CMK (cell line): ENCODE measurements at places on chromosomes 2 and 18.

DNA sequence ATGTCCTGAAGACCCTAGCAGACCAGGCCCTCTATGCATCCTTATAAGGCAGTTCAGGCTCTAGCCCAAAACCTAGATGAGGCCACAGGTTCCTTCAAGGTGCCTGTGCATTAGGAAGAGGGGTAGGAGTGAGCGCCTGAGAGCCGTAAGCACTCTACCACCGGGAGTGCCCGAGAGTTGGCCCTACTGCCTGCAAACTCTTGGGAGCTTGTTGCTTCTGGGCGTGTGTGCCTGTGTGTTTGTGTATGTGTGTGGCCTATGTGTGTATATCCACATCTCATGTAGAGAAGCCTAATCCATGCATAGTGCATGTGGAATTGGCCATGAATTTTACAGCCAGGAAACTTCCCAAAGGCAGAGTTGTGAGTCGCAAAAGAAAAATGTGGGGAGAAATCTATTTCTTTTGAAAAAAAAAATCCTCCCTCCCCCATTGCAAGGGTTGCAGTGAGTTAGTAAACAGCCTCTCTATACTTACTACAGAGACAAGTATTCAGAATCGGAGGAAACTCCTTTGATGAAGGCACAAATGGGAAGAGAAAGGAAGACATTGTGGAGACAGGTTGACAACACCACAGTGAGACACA lies 96.8 kb downstream of the ADD2 start:
- no peak for DNase-seq

DNA sequence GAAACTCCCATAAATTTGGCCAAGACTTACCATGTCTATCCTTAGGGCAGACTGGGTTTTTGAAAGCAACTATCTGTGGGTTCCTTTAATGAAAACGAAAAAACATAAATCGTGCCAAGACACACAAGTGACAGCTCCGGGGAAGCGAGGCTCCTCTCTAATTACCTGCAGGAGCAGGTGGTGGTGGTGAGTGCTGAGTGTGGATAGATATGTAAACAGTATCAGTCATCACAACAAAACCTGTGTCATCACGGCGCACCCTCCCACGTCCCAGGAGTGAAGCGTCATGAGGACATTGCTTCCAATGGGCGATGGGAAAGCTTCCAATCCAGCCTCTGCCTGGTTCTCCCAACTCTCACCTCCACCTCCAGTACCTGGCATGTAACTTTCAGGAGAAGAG lies 31.3 kb downstream of the ACKR3 start:
- DNase-seq = no peak

DNA sequence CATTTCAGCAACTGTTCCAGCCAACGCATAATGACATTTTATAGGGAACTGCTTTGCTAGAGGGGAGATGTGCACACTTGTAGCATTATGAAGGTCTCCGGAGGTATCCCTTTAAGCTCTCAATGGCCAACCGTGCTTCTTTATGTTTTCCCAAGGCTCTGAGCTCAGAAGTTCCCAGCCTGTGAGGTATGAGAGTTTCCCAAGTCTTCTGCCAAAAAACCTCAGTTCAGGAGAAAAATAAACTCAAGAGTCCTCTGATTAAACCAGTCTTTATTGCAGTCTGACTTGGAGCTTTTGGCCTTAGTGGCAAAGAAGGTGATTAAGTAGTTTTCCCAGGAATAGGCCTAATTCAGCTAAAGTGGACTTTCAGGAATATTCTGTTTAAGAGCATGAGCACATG lies 35.4 kb upstream of the ZNF532 start:
- DNase-seq = no peak

GRCh38 chr2:58925676-58926081 lies 684.6 kb upstream of the FANCL start:
- no peak for DNase-seq

DNA sequence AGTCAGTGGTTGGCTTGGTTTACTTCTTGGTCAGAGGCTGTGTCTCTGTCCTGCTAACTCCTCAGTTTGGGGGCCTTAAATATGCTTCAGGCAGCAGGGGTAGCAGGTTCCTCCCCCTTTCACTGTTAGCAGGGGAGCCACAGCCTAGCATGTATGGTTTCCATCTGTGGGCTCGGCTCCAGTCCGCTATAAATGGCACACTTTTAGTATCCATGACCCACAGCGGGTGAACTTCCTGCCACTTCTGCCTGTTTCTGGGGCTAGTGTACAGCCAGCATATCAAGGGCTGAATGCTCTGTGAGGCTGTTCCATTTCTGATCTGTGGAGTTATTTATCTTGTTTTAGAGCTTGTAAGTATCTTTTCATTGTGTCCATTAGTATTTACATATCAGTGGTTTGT lies 58.3 kb downstream of the MRPL33 start:
- DNase-seq = no peak

DNA sequence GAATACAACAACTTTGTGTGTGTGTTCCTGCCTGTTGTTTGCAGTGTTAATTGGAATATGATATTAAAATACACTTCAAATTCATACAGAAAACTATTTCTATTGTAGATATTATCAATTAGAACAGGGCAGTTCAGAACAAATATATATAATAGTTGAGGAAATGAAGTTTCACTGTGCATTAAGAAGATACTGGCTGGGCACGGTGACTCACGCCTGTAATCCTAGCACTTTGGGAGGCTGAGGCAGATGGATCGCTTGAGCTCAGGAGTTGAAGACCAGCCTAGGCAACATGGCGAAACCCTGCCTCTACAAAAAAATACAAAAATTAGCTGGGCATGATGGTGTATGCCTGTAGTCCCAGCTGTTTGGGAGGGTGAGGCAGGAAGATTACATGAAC lies 79.3 kb downstream of the ASAP2 start:
- no peak for DNase-seq

- DNase-seq = no peak
Observed at GRCh38 chr18:51028201-51028805, 1.7 kb upstream of the SMAD4 start.

DNA sequence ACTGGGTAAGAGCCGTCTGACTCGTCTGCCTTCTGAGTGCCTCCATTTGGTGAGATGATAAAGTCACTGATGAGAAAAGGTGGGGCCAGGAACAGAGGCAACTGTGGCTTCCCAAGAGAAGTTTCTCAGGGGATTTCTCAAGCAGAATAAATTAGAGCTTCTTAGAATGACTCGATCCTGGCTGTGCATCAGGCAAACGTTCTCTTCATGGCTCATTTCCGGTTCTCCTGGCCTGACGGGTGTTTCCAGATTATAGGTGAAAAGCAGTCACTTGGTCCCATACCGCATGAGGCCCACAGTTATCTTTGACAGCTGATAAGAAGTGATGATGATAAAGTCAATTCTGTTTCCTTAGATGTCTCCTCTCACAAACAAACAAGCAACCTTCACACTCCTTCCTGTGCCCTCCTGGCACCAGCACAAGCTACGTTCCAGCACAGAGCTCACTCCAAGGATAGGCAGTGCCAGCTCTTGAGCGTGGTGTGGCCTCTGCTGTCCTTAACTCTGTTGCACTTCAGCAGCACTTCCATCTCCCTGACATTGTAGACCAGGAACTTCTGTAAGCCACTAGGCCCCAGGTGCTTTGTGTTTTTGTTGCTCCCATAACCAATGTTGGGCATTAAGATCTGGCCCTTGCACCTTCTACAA lies 37.8 kb upstream of the KCNF1 start:
- DNase-seq = no peak

DNA sequence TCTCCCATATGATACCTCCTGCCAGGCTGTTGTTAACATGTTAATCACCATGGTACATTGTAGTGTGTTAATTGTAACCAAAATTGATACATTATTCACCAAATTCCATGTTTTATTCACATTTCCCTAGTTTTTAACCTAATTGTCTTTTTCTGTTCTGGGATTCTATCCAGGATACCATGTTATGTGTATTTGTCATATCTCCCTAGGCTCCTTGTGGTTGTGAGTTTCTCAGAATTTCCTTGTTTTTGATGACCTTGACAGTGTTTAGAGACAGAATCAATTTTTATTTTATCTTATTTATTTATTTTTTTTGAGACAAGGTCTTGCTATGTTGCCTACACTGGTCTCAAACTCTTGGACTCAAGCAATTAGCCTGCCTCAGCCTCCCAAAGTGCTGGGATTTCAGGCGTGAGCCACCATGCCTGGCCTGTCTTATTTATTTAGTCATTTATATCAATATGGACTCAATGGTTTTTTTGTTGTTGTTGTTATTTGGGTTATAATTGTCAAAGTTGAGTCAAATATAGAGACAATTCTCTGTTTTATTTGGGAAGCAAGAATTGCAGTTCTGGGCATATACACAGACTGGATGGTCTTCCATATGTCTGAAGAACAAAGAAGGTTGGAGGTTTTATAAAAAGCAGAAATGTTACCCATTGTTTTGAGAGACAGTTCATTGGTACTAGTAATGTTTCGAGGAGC lies 42.6 kb downstream of the INPP4A start:
- no peak for DNase-seq

DNA sequence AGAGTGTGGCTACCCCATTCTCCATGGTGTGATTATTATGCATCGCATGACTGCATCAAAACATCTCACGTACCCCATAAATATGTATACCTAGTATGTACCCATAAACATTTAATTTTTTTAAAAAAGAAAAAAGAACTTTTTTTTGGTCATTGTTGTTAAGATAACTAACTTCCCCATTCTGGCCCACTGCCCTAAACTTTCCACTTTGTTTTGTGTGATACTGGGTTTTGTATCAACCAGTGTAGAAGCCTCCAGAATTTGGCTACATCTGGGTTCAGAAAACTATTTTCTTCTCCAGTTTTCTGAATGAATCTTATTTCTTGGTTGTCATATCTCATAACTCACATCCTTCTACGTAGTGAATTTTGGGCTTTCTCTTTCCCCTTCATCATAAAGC lies 62.3 kb upstream of the NABP1 start:
- no peak for DNase-seq

DNA sequence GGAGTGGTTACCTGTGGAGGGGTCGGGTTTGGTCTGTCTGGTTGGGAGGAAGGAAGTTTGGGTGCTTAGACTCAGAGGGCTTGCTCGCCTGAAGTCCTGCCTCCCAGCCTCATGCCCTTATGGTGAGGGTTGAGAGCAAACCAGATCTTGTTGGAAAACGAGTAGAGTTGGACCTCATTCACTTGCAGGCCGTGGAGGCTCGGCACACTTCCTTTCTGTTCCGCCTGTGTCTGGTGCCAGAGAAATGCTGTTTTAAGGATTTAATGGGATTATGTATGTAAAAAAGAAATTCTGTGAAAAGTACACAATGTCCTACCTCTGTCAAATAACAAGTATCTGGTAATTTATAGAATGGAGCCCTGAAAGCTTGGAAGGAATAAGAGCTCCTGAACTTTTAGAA lies 29.6 kb downstream of the GATA6 start:
- DNase-seq = no peak

GRCh38 chr2:171210864-171211431 lies 50.3 kb upstream of the TLK1 start:
- no peak for DNase-seq

GRCh38 chr18:69291044-69291443 lies 109.6 kb upstream of the DOK6 start:
- DNase-seq = no peak

DNA sequence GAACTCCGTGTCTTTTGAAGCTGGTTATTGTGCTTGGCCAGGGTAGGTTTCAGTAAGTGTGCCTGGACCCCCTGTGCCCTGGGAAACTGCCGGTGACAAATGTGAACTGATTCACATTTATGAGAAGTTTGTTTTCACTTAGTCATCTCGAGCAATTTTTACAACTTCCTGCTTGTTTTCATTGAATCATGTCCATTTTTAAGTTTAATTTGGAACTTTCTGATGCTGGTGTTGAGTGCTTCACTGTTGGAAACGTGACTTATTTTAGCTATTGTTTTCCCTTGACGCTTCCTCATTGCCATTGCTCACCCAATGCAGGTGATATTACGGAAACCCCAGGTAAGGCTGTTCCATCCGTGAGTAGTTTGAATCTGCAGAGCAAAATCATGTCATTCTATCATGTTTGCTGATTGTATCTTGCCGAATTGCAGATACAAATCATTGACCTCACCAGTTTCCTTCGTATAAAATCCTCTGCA lies 97.2 kb downstream of the RTN4 start:
- DNase-seq = no peak

- DNase-seq = no peak
Observed at GRCh38 chr18:11008505-11008904, 140.9 kb downstream of the PIEZO2 start.

DNA sequence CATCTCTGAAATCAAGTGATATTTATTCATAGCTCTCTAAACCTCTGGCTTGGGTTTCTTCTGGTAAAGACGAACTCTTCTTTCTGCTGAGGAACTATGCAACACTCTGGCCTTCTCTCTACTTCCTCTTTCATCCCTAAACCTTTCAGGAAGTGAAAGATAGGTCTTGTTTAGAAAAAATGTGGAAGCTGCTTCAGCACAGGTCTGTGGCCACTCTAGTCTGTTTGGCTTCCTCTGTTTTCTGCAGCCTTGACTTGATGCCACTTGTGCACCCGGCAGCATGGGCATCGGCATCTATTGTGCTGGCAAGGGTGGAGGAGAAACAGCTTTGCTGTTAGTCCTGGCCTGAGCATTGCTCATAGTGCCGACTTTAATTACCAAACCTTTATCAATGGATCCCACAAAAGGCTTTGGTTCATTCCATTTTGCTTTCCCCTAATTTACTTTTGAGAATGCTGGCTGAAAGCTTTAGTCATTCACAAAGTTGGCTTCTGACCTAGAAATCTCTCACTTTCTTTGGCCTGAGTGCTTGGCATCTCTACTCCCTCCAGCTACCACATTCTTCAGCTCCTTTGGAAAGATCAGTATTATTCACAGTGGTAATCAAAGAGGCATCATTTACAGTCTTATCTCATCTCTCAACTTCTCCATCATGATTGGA lies 32.0 kb upstream of the GPR39 start:
- DNase-seq = peak; percentile 17

DNA sequence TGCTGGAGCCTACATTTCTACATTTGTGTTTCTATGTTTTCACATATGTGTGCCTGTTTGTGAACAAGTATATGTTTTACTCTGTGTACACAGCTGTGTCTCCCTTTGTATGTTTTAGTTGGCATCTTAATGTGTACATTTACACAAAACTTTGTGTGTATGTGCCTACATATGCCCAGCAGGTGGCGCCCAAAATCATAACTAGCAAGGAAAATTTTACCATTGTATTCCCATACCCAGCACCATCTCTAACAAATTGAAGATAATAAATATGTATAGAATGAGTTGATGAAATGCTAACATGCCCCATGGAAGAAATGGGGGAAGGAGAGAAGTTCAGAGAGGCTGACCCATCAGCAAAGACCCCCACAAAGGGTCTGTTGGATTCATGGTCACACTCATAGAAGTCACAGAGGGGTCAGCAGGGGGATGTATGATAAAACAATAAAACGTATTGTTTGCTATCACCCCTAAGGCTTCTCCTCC lies 48.1 kb downstream of the PKDCC start:
- no peak for DNase-seq

- no peak for DNase-seq
Observed at GRCh38 chr2:241617431-241618154, 19.4 kb downstream of the THAP4 start.

DNA sequence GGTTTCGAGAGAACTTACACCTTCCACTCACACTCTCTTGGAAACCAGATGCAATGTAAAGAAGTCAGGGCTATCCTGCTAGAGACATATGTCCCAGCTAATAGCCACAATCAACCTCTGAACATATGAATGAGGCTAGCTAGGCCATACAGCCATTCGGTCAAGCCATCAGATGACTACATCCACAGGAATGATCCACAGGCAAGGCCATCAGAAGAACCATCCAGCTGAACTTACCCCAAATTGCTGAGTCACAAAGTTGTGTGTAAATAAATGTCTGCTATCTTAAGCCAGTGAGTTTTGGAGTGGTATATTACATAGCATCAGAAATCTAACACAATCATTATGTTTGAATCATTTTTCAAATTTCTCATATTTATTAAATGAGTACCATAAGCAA lies 5.2 kb upstream of the SPAST start:
- no peak for DNase-seq
